ENCODE measurements at places on chromosomes 6 and 20. TPM values are rescaled to one million over a fixed set of nuclear protein-coding genes. Genes with fewer than 3 reads are reported as not detected.

Gene TGM6
- not detected for total RNA-seq

Gene WFDC6
- total RNA-seq = not detected

Gene SLC22A2
- not detected for total RNA-seq

Gene FLRT3
- 21.1 TPM for total RNA-seq

Gene GSTA1
- total RNA-seq = 33.2 TPM

Gene OVOL2
- 15.8 TPM for total RNA-seq

Gene CLDN20
- not detected for total RNA-seq

Gene BTN1A1
- not detected for total RNA-seq

Gene PRR18
- total RNA-seq = not detected

Gene ADNP
- 28.7 TPM for total RNA-seq

Gene RNF8
- 6.0 TPM for total RNA-seq

Gene TCP11
- total RNA-seq = not detected

Gene E2F1
- 0.66 TPM for total RNA-seq

Gene ARHGAP40
- total RNA-seq = not detected

Gene GJA10
- total RNA-seq = not detected

Gene SCRT2
- not detected for total RNA-seq

Gene TAF11
- 16.6 TPM for total RNA-seq

Gene LHFPL5
- 6.2 TPM for total RNA-seq

Gene FOXS1
- total RNA-seq = 3.0 TPM

Gene CRISP2
- total RNA-seq = not detected

Gene CCN2
- 203 TPM for total RNA-seq

Gene PRL
- not detected for total RNA-seq

Gene LGSN
- total RNA-seq = 0.26 TPM

Gene CENPW
- not detected for total RNA-seq

Gene STX16
- total RNA-seq = 55.0 TPM

Gene ARMH2
- not detected for total RNA-seq

Gene OLIG3
- not detected for total RNA-seq

Gene DLK2
- not detected for total RNA-seq

Gene C4B
- 77.3 TPM for total RNA-seq

Gene SNAP25
- 10.9 TPM for total RNA-seq

Gene TMEM74B
- not detected for total RNA-seq

Gene RIMS4
- total RNA-seq = not detected

Gene JAG1
- 41.2 TPM for total RNA-seq

Gene SUMO4
- total RNA-seq = not detected

Gene GRIK2
- 7.9 TPM for total RNA-seq

Gene SLC29A1
- 90.3 TPM for total RNA-seq

Gene FAM217B
- 3.6 TPM for total RNA-seq

Gene SALL4
- 5.9 TPM for total RNA-seq

Gene SAMD3
- total RNA-seq = 0.52 TPM

Gene WDR27
- total RNA-seq = 38.7 TPM

Gene ADISSP
- total RNA-seq = 11.2 TPM

Gene GGTLC1
- 3.4 TPM for total RNA-seq

Gene LY6G6F
- not detected for total RNA-seq

Gene SULF2
- 34.3 TPM for total RNA-seq

Gene APCDD1L
- not detected for total RNA-seq

Gene GCNT2
- total RNA-seq = 4.4 TPM

Gene HDGFL1
- not detected for total RNA-seq

Gene TTLL9
- 0.99 TPM for total RNA-seq

Gene ZNF311
- not detected for total RNA-seq

All from body of pancreas (tissue), 4 donors.